ENCODE measurements at places on chromosomes 7 and 10.

GRCh38 chr10:95308389-95309302, 17.8 kb upstream of the PDLIM1 start:
- DNase-seq, result no peak

GRCh38 chr7:42134276-42134876, 102.6 kb downstream of the GLI3 start:
- DNase-seq, result no peak

DNA sequence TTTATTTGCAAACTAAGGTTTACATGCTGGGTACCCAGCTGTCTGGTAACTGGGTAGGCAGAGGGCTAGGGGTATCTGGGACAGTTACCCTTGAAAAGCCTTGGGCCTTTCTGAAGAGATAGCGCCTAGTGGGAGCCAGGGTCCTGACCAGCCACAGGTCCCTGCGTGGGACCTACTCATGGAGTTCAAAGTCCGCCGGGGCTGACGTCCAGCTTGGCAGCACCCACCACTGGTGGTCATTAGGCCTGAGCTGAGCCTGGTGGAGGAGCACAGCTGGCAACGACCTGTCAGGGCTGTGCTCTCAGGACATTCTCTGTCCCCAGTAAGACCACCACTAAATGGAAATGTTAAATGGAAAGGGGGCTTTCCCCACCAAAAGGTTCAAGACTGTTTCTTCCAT, 20.0 kb downstream of the GUSB start:
- no peak for DNase-seq

- no peak for DNase-seq
These were observed 265.9 kb upstream of the ZMIZ1 start for GRCh38 chr10:78802866-78803265.

DNA sequence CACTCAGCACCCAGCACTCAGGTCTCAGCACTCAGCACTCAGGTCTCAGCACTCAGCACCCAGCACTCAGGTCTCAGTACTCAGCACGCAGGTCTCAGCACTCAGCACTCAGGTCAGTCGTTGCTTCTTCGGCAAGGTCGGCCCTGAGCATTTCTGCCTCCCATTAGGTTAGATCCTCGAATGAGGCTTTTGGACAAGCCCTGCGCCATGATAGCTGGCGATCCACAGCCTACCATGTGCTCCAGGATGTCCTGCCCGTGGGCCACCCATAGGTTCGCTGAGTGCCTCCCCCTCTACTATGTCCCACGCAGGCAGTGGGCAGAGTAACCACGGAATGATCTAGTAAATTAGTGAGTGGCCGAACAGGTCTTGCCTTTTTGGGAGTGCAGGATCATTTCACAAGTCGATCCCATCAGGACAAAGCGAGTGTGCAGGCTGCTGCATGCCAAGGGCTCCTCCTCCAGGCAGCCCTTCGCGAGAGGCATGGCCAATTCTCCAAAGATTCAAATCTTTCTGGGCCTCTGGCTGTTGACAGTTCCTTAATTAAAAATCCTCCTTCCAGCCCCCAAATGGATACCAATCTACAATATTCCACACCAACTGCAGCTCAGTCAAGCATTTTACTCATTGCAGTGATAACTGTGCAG, 206.3 kb downstream of the ADARB2 start:
- DNase-seq, result no peak
